Stimulated activated CD4-positive, alpha-beta T cell treated with anti-CD3 and anti-CD28 coated beads, Interleukin-1b, Interleukin-23, amount 100 ng/mL, for 1 hour (primary cell): ENCODE measurements at places on chromosomes 7 and 10.
A peak's percentile ranks its signal among the peaks of the same experiment; 100 is the strongest.

- DNase-seq: no peak
Observed at GRCh38 chr7:23216021-23216420, 30.6 kb upstream of the GPNMB start.

DNA sequence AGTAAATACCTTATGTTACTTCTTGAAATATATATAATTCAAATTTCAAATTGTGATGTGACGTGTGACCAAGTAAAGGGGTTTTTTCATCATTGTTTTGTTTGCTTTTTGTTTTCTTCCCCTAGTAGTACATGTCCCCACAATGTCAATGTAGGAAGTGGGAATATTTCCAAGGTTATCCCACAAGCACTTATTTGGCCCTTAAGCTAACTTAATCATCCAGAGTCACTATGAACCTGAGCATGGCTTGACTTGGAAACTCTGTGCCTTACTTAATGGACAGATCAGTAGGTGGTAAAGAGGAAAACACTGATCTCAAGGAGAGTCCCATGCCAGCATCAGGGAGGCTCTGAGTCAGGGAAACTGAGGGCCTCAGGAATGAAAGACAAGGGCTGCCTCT lies 569.3 kb upstream of the IGFBP3 start:
- no peak for DNase-seq

DNA sequence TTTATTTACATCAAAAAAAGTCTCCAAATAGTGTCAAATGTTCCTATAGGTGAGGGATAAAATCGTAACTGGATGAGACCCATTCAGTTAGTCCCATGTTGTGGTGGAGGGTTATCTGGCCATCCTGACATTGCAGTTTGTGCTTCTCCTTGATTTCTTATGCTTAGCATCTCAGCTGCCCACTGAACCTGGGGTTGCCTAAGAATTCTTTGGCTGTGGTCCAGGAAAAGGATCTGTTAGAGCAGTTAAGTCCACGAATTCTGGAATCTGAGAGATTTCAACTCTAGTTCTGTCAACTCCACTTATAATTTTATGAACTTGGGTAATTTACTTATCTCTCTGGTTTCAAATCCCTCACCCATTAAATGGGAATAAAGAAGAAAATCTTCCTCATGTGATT lies 1673.4 kb downstream of the REEP3 start:
- DNase-seq: no peak

DNA sequence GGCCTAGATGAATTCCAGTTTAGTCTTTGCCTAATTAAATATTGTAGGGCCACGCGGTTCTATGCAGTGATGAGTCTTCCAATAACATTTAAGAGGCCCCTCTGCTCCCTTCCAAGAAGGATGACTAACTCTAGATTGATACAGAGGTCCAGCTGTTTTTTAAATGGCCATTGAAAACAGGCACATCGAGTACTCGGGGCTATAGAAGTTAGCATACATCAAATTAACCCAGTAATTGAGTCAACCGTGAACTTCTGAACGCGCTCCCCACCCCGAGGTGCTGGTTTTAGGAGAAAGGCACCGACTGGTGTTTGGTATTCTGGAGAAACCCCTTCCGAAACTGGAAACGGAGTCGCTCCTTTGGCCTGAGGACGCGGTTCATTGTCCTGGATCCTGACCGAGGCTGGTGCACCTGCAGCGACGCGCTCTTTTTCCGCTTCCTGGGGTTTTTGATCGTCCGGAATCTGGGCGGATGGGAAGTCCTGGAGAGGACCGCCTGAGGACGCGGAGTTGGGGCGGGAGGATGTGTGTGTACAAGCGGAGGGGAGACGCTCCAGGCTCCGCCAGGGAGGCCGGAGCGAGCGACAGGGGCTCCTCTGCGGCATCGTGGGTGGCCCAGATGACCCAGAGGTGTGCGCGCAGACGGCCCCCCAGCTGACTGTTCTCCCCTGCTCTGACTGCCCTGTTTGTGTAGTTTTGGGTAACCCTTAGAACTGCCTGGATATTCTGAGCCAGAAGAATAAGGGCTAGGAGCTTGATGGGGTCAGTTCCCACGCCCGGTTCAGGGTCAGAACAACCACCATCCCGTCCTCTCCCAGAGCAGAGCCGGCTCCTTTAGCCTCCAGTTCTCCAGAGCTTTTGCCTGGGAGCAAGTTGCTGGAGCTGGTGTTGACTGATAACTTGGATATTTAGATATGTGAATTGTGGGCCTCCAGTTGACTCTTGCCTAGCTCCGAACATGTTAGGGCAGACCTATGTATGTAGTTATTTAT lies 711 bp downstream of the FAM221A start:
- peak; percentile 12 for DNase-seq

DNA sequence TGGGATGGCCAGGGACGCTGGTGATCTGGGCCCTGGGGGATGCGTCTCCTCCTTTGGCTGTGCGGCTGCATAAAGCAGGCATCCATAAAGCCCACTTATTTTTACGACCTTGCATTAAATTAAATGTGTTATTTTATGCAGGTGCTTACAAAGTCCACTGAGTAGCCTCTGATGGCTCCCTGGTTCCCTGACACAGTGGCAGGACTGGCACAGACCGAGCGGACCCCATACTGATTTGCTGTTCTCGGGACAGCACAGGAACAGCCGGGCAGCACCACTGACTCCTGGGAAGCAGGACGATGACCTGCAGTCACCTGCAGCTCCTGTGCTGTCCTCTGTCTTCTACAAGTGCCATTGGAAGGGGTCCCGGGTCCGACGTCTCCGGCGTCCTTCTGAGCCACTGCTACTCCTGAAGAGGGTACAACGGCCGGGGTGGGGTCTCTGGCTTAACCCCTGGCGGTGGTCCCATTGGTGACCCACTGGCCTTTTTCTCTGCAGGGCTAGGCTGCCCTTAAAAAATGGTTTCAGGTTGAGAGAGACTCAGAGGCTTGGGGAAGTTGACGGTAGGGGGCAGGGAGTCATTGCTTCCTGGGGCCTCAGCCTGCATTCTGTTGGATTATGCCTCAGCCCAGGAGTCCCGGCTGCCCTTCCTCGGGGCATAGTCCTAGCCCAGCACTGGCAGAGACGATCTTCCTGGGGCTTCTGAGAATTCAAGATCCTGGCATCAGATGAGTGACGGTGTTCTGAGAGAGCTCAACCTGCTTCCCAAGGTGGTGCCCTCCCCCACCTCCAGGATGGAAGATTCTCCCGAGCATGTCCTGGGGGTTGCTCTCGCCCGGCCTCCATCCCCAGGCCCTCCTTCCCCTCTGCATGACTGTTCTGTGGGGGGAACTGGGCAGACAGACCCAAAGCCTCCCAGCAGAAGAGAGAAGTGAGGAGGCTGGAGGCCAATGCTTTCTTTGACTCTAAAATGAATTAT lies 330.1 kb downstream of the ADARB2 start:
- DNase-seq: no peak

DNA sequence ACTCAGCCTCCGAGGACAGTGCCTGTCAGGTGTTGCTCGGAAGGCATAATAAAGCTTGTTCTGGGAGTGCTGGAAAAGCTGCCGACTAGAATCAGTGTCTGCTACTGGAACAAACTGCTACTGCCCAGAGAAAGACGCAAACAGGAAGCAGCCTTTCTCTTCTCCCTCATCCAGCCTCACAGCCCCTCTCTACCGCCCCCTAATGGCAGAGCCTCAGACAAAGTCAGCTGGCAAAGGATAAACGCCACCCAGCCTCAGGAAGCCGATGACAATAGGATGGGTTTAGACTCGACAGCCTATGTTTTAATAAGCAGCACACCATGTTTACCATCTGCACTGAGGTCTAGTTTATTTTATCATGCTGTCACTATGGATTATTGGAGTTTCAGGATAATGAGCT lies 169.5 kb upstream of the LYZL1 start:
- no peak for DNase-seq

- DNase-seq: no peak
Observed at GRCh38 chr10:125092564-125093031, 67.8 kb downstream of the CTBP2 start.

GRCh38 chr10:30036341-30036740 lies 23.0 kb downstream of the JCAD start:
- DNase-seq: no peak

DNA sequence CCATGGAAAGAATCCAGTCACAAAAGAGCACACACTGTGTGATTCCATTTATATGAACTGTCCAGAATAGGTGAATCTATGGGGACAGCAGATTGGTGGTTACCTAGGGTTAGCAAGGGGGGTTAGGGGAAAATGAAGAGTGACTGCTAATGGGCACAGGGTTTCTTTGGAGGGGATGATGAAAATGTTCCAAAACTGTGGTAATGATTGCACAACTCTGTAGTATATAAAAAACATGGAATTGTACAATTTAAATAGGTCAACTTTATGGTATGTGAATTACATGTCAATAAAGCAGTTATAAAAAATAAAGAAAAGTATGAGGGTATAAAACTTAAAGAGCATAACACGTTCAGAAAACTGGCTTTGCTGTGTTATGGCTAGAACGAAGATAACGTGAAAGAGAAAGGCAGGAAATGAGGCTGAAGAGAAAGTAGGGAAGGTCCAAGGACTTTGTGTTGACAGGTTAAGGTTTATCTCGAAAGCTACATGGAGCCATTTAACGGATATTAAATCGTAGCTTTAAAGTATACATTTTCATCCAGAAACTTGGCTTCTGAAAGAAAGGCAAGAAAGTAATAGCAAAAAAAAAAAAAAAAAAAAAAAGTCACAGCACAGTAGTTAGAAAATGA lies 26.4 kb upstream of the MSS51 start:
- no peak for DNase-seq
